Caco-2 (cell line): ENCODE measurements at places on chromosomes 4 and X.

- DNase-seq, result no peak
Observed at GRCh38 chr4:168656055-168656660, 159.3 kb downstream of the PALLD start.

- no peak for DNase-seq
Observed at GRCh38 chr4:10079256-10079655, 37.3 kb downstream of the WDR1 start.

DNA sequence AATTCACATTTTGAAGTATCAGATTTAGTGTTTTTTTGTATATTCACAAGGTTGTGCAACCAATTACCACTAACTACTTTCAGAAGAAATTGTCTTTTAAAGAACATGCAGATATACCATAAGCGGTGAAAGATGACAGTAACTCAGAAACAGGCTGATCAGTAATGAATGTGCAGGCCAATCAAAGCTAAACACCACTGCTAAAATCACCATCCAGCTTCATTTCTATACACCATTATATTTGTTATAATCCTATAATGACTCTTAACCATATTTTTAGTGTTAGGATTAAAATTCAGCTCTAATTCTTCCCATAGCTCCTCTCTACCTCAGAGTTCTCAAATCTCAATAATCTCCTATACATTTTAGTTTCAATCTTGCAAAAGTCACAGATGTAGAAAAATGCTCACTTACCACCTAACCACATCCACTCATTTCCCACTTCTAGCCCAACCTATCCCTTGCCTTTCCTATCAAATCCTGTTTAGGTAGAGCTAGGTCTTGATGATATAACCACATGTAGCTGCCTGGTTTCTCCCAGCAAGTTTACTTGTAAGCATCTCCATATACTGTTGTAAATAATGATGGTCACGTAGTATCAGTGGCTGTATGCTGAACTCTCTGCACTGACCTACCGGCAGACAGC lies 16.6 kb downstream of the COQ2 start:
- no peak for DNase-seq

DNA sequence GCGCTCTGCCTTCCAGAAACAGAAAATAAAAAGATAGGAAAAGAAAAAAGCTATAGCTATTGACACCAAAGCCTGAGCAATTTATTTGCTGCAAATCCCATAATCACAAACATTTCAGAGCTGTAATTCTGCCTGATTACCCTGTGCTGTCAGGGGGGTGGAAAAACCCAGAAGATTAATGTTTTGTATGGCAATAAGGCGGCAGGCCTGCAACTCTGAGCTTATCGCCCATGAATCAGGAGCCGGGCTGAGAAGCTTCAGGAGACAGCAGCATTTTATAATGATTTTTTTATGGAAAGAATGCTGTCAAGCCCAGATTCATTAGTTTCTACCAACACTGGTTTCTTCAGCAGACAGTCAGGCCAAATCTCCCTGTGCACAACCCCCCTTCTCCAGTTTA lies 82.6 kb upstream of the TMEM164 start:
- no peak for DNase-seq

GRCh38 chrX:121569609-121570008 lies 522.2 kb downstream of the GLUD2 start:
- no peak for DNase-seq

DNA sequence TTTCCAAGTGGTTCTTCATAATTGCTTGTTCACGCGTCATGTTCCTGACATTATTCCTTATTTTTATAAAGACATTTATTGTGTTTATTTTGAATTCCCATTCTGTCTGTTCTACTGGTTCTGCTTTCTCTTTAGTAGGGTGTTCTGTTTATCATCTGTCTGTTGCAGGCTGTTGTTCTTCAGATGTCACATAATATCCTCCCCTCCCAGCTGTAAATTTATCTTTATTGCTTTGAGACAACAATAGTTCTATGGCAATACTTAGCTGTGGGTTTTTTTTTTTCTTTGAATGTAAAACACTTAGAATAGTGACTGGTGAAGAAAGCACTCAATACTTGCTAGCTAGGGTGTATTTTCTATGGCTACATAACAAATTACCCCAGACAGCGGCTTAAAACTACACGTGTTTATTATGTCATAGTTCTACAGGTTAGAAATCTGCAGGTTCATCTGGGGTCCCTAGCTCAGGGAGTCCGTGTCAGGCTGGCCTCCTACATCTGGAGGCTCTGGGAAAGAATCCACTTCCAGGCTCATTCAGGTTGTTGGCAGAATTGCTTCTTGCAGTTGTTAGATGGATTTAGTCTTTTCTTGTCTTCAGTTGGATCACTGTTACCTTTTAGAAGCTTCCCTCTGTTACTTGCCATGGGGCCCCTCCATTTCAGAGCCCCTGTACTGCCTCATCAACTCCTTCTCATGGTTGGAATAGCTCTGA lies 63.4 kb upstream of the ENPEP start:
- DNase-seq, result no peak
